ENCODE measurements at places on chromosomes 11 and 22.
A peak's percentile ranks its signal among the peaks of the same experiment; 100 is the strongest.

- DNase-seq: peak; percentile 12
Measured at GRCh38 chr11:113874581-113875233, 665 bp downstream of the USP28 start.

GRCh38 chr22:43185860-43186261 is 1.1 kb downstream of the TTLL12 start:
- DNase-seq: peak; percentile 37

GRCh38 chr11:29023761-29024160 is 915.6 kb downstream of the METTL15 start:
- DNase-seq: no peak

DNA sequence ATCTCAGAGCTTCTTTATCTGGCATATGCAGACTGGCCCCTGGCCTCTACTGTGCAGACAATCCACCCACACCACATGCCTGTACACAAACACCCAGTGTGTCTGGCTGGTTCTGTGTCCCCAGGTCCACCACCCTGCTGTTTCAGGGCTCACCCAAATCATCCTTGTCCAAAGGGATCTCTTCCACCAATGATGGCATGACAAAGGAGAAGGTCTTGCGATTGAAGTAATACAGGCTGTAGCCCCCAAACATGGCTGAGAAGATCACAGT is 1.7 kb downstream of the SLC37A4 start:
- DNase-seq: no peak
